ENCODE measurements at places on chromosomes 7 and 10. TPM values are rescaled to one million over a fixed set of nuclear protein-coding genes. Genes with fewer than 3 reads are reported as not detected.

DNA sequence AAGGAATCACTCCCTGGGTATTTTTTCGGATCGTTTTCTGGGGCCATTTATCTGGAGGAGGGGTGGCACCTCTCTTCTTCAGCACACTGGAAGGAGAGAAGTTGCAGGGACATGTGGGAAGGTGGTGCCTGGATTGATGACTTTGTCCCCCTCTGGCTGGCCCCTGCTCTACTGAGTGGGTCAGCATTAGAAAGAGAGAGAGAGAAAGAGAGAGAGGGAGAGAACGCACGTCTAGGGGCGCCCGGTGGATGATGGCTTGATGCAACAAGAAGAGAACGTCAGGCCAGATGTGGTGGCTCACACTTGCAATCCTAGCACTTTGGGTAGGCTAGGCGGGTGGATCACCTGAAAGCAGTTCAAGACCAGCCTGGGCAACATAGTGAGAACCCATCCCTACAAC lies 5.5 kb upstream of the MUC12 start:
- DNase-seq, result no peak

DNA sequence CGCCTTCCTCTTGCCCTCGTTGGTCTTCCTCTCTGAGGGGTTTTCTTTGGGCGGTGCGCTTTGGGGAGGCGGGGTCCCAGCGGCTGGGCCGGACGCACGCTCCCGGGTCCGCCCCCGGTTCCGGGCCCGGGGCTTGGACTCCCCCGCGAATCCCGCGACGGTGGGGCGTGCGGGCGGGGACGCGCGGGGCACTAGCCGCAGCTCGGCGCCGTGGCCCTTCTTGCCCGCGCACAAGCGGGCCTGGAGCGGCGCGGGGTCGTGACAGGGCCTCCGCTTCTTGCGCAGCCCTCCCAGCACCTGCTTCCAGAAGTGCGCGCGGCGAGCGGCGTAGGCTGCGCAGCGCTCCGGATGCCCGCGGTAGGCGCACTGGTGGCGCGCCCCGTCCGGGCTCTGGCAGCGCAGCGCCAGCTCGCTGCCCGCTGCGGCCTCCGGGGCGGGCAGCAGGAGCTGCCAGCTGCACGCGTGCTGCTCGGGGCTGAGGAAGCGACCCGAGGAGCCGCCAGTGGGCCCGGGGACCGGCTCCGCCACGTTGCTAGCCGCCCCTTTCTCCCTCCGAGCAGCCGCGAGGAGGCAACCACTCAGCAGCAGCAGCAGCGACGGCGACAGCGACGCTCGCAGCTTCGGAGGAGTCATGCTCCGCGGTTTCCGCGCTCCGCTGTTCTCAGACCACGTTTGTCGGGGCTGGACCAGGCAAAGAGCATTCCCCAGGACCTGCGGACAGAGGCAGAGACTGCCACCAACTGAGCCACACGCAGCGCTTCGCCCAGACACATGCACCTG lies 759 bp downstream of the FGFBP3 start:
- DNase-seq, result peak; percentile 77

DNA sequence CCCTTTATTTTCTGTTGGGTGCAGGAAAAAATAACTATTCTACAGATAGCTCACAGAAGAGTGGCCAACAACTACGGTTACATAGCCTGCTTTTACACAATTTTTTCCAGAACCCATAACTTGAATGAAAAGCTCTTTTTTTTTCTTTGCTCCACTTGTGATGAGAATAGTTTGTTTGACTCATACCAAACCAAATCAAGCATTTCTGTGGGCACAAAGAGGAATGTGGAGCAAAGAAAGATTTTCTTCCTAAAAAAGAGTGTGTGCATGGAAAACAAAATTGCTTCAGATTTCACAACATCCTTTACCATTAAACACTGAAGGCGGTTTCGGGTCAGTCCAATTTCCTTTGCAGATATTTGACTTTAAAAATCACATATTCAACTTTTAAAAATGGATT lies 54.8 kb upstream of the RAB11FIP2 start:
- no peak for DNase-seq

Gene RGR
- 6.0 TPM for total RNA-seq

Data from transverse colon (tissue), 4 donors.